ENCODE measurements at places on chromosomes 5 and 9.

GRCh38 chr9:16526380-16526779 lies 344.1 kb downstream of the BNC2 start:
- peak; percentile 43 for DNase-seq

DNA sequence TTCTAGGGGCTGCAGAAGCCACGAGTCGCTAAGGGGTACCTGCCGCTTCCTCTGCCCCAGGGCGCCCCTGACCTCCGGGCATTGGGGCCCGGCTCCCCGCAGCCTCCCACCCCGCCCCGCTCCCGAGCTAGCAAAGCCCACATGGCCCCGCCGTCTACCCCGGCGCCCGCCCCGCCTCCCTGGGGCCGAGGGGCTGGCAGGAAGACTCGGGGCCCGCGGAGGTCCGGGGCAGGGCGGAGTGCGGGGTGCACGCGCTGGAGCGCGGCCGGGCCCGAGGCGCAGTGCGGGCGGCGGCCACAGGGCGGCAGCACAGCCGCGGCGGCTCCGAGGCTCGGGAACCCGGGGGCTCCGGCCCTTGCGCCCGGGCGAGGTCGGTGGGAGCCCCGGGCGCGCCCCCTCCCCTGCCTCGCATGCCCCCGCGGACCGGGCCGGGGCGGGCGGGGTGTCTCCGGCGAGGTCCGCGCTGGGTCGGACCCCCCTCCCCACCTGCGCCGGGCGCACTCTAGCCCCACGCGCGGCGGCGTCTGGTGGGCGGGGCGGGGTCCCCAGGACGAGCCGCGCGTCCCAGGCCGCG lies 6.7 kb downstream of the NRARP start:
- no peak for DNase-seq

GRCh38 chr5:59760785-59761348 lies 132.7 kb downstream of the PDE4D start:
- DNase-seq: no peak

- DNase-seq: no peak
Measured at GRCh38 chr5:167096816-167097215, 1194.6 kb upstream of the WWC1 start.

All from RCC 7860 (cell line).